ENCODE measurements at places on chromosomes 3 and 15.

DNA sequence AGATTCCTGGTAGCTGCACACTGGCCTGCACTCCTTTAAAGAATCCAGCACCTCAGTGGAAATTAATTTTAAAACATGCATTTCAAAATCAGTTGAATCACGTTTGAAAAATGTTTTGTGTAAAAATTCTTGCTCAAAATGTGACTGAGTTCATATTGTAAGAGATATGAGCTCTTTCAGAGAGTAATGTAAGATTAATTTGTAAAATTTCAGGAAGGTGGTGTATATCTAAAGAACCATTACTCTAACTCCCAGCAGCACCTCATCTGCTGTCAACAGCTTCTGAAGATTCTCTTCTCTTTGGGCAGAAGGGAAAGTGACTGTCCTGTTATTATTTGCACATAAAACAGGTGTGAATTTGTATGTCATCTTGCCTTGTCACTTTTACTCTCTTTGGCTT is 97.5 kb upstream of the PLXNA1 start:
- DNase-seq = no peak

DNA sequence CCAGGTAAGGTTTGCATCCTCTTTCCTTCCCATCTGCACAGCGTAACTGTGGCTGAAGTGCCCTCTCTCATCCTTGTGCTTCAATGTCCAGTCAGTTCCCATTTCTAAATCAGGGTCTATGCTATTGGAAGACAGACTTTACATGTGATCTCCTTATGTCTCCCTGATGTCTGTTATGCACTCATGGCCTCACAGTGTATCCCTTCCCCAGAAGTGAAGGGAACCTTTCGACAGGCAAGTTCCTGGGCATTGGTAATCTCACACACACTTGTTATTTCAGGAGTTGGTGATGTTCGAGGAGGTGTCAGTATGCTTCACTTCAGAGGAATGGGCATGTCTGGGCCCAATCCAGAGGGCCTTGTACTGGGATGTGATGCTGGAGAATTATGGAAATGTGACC is 7.4 kb downstream of the ZNF197 start:
- no peak for DNase-seq

DNA sequence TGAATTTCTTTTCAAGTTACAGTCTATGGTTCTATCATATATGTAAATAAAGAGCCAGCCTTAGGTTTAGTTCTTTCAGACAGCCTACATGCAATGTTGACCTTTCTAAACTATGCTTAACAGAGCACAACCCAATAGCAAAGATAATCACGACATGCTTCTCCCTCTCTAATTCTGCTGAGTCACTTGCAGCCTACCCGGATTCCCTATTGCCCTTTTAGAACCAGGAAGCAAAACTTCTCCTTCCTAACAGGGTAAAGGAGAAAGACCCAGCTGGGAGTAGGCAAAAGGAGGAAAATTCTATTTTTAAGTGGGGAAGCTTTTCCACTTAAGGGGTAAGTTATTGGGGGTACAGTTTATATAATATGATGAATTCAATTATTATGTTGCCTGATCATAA is 79.3 kb downstream of the SLC7A14 start:
- no peak for DNase-seq

GRCh38 chr3:59266551-59266950 is 216.7 kb upstream of the CFAP20DC start:
- DNase-seq = no peak

- DNase-seq = no peak
Observed at GRCh38 chr3:59777667-59778077, 727.8 kb upstream of the CFAP20DC start.

DNA sequence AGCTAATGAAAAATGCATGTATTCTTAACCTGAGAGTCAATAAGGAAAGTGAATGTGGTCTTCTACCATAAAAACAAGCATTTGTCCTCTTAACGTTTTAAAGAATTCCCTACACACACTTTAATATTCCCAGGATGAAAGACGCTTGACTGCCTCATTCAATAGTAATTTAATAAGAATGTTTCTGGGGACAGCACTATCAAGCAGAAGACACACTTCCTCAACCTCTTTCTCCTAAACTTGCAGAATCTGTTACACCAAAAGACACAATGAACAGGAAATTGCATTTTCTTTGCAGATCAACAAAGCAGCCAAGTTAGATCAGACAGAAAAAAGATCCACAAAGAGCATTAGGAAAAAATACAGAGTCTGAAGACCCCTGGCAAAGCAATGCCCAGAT is 97.7 kb downstream of the PLCH1 start:
- no peak for DNase-seq

DNA sequence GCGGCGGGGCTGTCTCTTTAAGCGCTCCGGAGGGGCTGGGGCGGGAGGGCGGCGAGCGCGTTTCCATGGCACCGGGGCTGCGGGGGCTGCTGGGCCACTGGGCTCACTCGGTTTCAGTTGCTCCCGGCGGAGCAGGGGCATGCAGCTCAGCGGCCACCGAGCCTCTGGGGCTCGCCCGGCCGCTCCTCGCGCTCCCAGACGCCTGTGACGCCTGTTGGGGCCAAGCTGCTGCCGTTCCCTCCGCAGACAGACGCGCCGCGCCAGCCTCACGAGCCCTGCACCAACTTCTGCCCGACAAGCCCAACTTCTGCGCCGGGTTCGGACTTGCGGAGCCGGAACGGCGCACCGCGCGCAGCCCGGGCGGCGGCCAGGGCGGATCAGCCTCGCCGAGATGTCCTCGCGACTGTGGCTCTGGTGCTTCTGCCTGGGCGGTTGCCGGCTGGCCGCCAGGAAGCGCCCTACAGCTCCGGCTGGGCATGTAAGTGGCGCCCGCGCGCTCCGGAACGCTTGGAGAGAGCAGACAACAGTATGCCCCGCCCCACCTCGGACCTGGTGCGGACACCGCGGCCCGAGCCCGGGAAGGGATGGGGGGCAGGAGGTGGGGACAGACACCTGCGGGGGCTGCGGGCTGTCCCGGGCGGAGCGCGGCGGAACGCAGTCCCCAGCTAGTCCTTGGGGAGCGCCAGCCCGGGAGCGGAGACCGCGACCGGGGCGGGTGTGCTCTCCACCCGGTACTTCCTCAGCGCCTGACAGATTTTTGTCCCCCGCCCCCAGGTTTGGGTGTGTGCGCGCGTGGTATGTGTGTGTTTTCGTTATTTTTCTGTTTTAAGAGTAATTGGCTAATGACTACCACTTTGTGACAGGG is 154.1 kb upstream of the GOLIM4 start:
- no peak for DNase-seq

DNA sequence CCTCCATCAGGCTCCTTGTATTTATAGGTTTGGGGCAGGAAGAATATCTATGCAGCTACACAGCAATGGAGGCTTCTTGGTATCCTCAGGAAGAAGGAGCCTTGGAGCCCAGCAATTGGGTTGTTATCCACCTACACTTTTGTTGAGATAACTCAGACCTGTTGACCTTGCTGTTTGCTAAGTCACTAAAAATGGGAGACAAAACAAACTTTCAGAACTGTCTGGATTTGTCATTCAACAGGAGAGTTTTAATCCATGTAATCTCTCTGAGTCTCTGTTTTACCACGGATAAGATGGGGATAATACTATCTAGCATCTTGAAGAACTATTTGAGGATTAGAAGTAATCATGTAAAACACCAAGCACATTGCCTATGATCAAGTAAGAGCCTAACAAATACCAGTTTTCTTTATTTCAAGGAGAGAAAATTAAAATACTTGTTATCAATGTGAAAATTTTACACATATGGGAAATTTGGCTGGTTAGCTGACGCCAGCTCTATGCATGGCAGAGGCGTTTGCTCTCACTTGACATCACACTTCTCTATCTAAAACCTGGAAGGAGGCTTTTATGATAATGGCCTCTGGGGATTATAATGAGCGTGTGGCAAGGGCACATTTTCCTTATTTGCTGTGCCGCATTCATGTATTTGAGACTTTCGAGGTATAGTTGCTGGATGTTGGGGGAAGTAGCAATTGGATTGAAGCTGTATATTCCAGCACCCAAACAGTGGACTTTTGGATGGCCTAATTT is 215.6 kb downstream of the PDCD6IP start:
- no peak for DNase-seq

GRCh38 chr3:120469882-120470301 is 19.1 kb upstream of the FSTL1 start:
- DNase-seq = no peak

- no peak for DNase-seq
Observed at GRCh38 chr3:16412192-16412800, 101.2 kb downstream of the RFTN1 start.

- DNase-seq = no peak
Observed at GRCh38 chr3:65573548-65574116, 465.1 kb downstream of the MAGI1 start.

- DNase-seq = no peak
Observed at GRCh38 chr3:152128356-152128755, 140.4 kb upstream of the MBNL1 start.
